ENCODE measurements at places on chromosomes 6 and 20.

DNA sequence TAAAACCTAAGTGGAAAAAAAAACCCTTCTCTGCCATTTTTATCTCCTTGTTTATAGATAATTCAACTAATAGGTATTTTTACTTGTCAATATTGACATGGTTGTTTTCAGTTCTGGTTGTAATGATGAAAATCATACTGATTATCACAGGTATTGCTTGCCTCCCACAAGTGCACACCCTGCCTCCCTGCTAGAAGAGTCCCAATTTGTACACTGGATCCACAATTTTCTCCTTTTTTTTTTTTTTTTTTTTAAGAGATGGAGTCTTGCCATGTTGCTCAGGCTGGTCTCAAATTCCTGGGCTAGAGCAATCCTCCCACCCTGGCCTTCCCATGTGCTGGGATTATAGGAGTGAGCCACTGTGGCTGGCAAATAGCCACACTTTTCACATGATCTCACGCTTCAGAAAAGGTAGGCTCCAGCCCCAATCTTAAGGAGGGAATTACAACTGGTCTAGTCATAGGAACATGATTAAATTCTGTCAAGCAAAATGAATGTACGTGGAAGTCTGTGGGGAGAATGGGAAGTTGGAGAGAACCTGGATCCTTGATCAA is 12.3 kb downstream of the DYNLT2 start:
- no peak for DNase-seq

DNA sequence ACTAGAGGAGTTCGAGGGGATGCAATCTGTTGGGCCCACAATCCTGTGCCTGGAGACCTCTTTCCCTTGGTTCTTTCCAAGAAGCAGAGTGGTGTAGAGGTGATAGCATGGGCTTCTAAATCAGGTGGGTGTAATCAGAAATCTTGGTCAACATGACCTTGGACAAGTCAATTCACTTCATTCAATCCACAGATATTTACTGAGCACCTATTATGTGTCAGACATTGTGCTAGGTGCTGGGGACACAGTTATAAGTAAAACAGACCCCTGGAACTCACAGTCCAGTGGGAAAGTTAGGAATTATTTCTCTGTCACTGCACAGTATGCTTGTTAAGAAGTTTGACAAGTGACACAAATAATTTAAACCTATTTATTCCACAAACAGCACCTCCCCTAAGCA is 3.3 kb upstream of the E2F1 start:
- DNase-seq = no peak

- DNase-seq = no peak
Measured at GRCh38 chr20:15889061-15889460, 684.2 kb downstream of the KIF16B start.

- no peak for DNase-seq
Measured at GRCh38 chr6:37700620-37700973, 2.9 kb upstream of the MDGA1 start.

Measured in activated T-cell treated with anti-CD3 and anti-CD28 coated beads, Interleukin-2, amount 50 U/mL, for 48 hours (primary cell).